Stimulated activated CD4-positive, alpha-beta T cell treated with anti-CD3 and anti-CD28 coated beads, Interleukin-12 subunit alpha, Interleukin-12 subunit beta, amount 100 ng/mL, for 24 hours (primary cell): ENCODE measurements at places on chromosomes 4 and X.

DNA sequence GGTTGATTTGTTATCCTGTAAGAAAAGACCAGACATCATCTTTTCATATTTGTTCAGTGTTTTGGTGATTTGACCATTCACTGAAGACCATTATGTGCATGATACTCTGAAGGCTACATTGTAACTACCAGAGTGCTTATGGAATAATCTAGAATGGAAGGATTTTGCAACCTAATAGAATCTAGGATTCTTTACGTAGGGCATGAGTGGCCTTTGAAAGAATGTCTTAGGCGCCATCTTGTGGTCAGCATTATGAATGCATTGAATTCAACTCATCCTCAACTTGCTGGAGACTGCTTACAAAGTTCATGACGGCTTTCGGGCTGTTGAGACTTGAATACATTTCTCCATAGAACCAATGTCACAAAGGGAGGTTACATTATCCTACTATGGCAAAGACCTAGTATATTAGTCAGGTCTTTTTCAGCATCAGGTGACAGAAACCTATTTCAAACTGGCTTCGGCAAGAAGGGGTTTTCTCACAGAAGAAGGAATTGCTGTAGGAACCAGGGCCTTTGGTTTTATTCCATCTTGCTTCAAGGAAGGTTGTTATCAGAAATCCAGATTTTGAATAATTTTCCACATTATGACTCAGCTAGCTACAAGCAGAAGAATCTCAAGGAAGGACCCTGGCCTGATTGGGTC lies 104.1 kb downstream of the GPAT3 start:
- peak; percentile 15 for DNase-seq

DNA sequence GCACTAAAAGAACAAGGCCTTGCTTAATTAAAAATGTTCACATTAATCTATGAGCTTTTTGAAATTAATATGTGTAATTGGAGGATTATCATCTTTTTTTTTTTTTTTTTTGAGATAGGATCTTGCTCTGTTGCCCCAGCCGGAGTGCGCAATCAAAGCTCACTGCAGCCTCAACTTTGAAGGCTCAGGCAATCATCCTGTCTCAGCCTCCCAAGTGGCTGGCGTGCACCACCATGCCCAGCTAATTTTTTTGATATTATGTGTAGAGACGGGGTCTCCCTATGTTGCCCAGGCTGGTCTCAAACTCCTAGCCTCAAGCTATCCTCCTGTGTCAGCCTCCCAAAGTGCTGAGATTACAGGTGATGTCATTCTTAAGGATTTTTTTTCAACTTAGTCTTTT lies 20.0 kb downstream of the PRPS1 start:
- DNase-seq = no peak

- no peak for DNase-seq
These were observed 49.1 kb upstream of the FBXW7 start for GRCh38 chr4:152585023-152585441.

DNA sequence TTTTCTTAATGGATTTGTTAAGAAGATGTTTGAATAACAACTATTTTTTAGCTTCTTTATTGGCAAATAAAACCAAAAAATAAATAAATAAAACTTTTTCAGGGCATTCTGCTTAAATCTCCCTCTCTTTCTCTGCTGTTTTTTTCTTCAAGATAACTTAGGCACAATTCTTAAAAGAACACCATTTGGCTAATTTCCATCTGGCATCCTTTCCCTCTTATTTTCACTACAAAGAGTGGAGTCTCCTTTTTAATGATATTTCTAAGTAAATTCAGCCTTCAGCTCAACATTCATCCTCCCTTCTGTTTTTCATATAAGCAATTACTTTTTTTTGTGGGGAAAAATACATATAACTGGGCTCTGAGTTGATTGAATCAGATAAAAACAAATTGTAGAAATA lies 88.1 kb downstream of the PCDH7 start:
- DNase-seq = no peak

DNA sequence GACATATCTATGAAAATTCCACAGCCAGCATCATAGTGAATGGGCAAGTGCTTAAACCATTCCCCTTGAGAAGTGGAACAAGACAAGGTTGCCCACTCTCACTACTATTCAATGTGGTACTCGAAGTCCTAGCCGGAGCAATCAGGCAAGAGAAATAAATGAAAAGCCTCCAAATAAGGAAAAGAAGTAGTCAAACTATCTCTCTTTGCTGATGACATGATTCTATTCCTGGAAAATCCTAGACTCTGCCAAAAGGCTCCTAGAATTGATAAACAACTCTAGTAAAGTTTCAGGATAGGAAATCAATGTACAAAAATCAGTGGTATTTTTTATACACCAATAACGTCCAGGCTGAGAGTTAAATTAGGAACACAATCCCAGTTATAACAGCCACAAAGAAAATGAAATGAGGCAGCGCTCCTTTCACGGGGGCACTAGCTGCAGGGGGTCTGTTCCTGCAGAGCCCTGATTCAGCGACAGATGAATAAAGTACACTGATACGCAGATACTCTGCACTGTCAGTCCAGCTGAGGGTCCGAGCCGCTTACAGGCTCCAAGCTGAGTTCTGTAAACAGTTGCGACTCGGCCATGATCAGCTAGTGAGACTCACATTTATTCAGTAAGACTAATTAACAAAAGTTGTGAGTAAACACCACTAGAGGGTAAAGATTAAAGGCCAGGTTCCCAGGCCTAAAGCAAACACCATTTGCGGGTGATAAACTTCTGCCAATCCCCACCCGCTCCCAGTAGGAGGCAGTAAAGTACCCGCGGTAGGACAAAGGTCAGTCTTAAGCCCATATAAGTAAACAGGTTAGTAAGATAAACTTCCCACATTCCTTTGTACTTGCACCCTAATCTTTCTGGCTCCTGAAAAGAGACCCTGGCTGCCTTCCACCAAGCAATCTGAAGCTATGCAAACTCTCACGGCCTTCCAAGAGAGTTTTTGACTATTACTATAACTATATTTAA lies 290.6 kb upstream of the GRID2 start:
- DNase-seq = no peak
